Activated CD8-positive, alpha-beta T cell treated with anti-CD3 and anti-CD28 coated beads, Interleukin-2, amount 10 ng/mL, durations not matched to agents 7 days and 5 days (primary cell): ENCODE measurements at places on chromosomes 3 and 15. TPM values are rescaled to one million over a fixed set of nuclear protein-coding genes. Genes with fewer than 3 reads are reported as not detected.

Gene CEP152
- 40.0 TPM for total RNA-seq

Gene NAA50
- 108 TPM for total RNA-seq

Gene RTP3
- total RNA-seq: not detected

Gene CCDC39
- total RNA-seq: not detected

Gene DPP8
- total RNA-seq: 44.6 TPM

Gene FXR1
- total RNA-seq: 120 TPM

Gene COL6A5
- total RNA-seq: not detected

Gene KLHL6
- total RNA-seq: 27.8 TPM

Gene DAPK2
- 1.3 TPM for total RNA-seq

Gene FAM81A
- total RNA-seq: 4.6 TPM

Gene ALDH1A3
- total RNA-seq: not detected

Gene ITIH4
- total RNA-seq: 15.1 TPM

Gene PLCL2
- 33.9 TPM for total RNA-seq
